Stimulated activated CD4-positive, alpha-beta T cell treated with anti-CD3 and anti-CD28 coated beads, Interleukin-1b, Interleukin-23, amount 100 ng/mL, for 24 hours (primary cell): ENCODE measurements at places on chromosomes 3 and 15.

- DNase-seq = no peak
Measured at GRCh38 chr3:69791919-69792399, 52.7 kb downstream of the MITF start.

GRCh38 chr15:49842031-49842730 is 221.3 kb downstream of the DTWD1 start:
- DNase-seq = no peak

GRCh38 chr3:12653747-12654146 is 10.2 kb downstream of the RAF1 start:
- no peak for DNase-seq

GRCh38 chr3:122973893-122974615 is 53.5 kb downstream of the SEMA5B start:
- DNase-seq = no peak

- no peak for DNase-seq
Measured at GRCh38 chr15:35376707-35377106, 169.3 kb downstream of the DPH6 start.

GRCh38 chr3:80999481-80999880 is 762.0 kb downstream of the GBE1 start:
- no peak for DNase-seq

DNA sequence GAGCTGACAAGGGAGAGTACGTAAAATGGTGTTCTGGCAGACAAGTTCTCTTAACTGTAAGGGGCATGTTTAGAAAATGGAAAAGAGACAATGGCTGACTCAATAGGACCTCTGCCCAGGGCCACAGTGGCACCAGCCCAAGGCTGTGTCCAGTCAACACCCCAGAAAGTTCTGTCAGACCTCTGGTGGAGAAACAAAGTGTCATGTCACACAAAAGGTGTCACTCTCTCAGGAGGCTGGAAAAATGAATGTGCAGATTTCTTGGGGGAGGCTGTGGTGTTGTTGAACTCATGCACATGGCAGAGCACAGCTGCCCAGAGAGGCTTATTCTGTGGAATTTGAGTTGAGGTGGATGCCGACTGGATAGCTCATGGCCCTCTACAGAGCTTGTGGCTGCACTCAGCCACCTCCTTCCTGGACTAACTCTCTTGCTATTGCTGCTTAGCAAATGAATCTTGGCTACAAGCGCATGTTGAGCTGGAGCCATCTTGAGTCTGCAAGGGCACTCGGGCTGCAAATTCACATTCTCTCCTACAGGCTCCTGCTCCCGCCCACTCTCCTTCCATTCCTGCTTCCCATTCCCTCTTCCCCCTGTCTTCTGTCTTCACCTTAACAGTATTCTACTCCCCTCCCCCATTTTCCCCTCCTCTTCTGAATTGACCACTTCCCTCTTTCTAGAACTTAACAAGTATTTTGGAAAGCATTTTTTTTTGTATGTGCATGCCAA is 55.8 kb upstream of the SLC7A14 start:
- no peak for DNase-seq

- no peak for DNase-seq
Measured at GRCh38 chr3:13876451-13877100, 3.3 kb downstream of the WNT7A start.

- DNase-seq = no peak
Measured at GRCh38 chr15:43325039-43325684, 5.2 kb downstream of the LCMT2 start.

- no peak for DNase-seq
Measured at GRCh38 chr3:64379221-64379620, 154.0 kb upstream of the PRICKLE2 start.

GRCh38 chr3:159082519-159082918 is 280.7 kb downstream of the MFSD1 start:
- no peak for DNase-seq

GRCh38 chr3:129399145-129399894 is 29.1 kb downstream of the EFCAB12 start:
- DNase-seq = peak; percentile 54
